ENCODE measurements at places on chromosomes 7 and 10.

DNA sequence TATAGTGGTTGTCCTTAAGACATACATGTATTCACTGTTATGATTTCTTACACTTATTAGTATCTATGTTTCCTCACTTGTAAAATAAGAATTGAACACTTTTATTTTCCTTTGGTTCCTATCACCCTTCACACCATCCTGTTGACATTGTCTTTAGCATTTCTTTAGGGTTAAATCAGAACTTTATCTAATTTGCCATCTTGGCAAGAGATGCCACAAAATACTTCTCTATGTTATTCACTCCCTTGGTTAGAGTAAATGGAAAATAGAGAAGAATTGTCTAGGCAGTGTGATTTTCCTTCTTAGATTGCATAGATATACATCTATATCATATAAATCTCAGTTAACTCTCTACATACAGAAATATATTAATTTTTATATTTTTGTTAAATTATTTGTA is 204.7 kb downstream of the SEMA3D start:
- DNase-seq = no peak

GRCh38 chr10:70584909-70585544 is 17.5 kb downstream of the PRF1 start:
- peak; percentile 61 for DNase-seq

DNA sequence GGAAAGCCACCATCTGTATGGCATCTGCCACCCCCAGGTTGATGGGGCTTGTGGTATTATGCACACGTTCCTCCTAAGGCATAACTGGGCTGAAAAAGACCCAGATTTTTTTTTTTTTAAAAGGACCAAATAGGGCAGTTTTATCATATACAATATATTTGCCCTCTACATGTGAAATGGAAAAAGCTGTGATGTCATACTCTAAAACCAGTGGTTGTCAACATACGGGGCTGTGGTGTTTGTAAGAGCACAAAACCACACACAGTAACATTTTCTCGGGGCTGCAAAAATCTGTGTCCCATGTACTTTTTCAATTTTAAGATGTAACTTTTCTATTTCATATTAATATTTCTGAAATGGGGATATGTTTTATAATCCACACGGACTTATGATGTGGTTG is 34.9 kb downstream of the FAM171A1 start:
- DNase-seq = no peak

DNA sequence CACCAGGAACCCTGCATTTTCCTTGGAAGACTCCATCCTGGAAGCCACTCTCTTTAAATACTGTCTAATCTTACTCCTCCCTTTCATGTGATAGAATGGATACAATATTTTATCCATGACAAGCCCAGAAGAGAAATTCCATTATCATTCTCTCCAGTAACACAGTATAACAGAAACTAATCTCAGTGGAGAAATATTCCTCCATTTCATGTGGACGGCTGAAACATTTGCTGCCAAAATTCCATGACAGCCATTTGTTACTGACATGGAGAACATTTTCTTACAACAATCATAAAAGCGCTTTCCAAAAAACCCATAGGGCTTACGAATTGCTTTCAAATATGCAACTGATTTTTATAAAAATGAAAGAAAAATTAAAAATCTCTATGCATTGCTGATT is 392.8 kb upstream of the KLF6 start:
- no peak for DNase-seq

DNA sequence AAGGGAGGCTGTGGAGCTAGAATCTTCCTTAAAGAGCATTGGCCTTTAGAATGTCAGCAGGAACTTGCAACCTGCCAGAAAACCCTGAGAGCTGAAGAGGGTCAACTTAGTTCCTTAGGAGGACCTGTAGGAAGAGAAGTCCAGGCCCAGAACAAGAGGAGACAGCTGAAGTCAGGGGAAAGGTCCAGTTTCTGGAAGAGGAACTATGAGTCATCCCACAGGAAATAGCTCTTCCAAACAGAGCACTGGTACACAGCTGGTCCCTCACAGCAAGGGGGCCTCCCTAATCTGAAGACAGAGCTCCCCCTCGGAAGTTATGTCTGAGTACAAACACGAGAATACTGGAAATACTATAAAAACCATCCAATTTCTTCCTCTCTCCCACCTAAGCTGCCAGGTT is 98.9 kb downstream of the HERPUD2 start:
- DNase-seq = no peak

DNA sequence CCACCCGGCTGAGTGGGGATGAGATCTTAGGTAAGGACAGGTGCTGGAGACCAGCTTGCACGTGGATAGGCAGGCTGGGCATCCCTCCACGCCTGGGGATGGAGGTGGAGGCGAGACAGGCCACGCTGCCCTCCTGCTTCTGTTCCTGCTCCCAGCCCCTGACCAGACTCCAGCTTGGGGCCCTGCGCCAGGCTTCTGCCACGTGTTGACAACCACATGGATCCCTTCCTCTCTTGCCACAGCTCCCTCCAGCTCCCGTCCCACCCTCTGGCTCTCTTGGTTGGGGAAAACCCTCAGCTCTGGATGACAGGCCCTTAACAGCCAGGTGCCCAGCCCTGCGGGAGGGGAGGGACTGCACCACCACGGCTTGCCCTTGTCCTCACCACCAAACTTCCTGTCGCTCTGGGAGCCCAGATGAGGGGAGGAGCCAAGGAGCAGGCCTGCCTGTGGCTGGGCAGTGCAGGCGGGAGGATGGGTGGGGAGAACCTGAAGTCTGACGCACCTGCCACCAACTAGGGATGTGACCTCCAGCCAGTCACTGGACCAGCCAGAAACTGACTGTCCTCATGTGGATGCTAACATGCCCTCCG is 36.0 kb downstream of the KCNH2 start:
- DNase-seq = no peak

GRCh38 chr10:93947524-93947923 is 46.2 kb upstream of the PLCE1 start:
- no peak for DNase-seq

Data from NCI-H524 (cell line).